ENCODE measurements at places on chromosomes 1 and 21.

GRCh38 chr1:234724516-234725176 is 114.7 kb upstream of the IRF2BP2 start:
- DNase-seq, result no peak

GRCh38 chr1:26585471-26585870 is 55.9 kb downstream of the RPS6KA1 start:
- DNase-seq, result no peak

GRCh38 chr1:87362063-87362833 is 33.6 kb downstream of the LMO4 start:
- DNase-seq, result no peak

GRCh38 chr1:226708342-226708780 is 30.7 kb downstream of the ITPKB start:
- DNase-seq, result no peak

DNA sequence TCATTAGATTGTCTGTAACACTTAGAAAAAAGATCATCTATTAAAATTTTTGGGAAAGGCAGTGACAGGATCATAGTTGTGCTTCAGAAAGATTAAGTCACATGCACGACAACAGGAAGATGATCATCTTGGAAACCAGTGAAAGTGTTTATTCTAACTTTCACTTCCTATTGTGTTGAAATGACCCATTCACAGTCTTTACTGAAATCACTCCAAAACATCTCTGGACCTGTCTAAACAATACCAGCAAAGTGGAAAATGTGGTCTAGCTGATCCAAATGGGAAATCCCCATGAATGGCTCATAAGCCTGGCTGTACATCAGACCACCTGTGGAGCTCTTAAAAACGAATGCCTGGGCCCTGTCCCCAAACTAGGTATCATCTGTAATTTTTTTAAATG is 111.1 kb upstream of the ETV3 start:
- no peak for DNase-seq

DNA sequence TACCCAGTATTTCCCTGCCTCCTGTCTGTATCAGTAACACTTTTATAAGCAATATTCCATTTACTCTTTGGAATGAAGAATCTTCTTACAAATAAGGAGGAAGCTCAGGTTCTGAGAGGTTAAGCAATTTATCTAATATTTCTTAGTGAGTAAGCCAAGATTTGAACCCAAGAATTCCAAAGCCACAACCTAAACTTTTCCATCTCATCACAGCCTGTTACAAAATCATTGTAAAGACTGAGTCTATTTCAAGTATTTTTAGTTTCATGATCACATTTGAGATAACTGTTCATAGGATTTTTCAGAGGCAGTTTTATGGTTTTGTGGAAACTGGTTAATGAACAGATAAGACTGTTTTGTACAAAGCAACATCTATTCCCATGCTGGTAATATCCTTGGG is 29.8 kb upstream of the HHAT start:
- DNase-seq, result no peak

- DNase-seq, result no peak
Measured at GRCh38 chr1:68338081-68338480, 105.8 kb upstream of the WLS start.

DNA sequence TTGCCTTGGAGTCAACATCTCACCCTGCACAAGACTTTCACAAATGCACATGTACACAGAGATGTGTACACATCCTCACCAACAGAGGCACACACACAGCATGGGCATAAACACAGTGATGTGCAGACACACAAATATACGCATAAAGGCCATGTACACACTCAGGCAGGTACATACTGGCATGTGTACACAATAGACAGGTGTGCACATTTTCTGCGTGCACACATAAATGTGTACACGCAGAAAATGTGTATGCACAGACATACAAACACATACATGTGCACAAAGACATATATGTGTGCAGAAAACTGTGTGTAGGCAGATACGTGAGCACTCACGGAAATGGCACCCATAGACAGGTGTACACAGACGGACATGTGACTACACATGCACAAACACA is 85.3 kb upstream of the ZBTB40 start:
- DNase-seq, result no peak

DNA sequence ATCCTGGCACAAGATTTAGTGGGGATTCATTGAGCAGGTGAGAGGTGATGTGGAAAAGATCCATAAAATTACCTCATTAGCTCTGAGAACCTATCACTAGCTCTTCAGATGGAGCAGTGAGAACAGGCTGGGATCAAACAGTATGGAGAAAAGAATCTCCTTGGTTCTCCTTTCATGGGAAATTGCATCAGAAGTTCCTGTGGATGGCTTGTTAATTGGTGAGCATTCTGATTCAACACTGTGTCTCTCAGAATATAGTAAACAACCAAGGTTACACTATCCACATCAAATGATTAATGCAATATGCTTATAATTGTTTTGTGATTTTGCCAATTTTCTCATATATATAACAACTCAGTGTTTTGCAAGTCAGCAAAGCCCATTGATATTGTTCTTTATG is 8.3 kb upstream of the CD55 start:
- DNase-seq, result no peak

DNA sequence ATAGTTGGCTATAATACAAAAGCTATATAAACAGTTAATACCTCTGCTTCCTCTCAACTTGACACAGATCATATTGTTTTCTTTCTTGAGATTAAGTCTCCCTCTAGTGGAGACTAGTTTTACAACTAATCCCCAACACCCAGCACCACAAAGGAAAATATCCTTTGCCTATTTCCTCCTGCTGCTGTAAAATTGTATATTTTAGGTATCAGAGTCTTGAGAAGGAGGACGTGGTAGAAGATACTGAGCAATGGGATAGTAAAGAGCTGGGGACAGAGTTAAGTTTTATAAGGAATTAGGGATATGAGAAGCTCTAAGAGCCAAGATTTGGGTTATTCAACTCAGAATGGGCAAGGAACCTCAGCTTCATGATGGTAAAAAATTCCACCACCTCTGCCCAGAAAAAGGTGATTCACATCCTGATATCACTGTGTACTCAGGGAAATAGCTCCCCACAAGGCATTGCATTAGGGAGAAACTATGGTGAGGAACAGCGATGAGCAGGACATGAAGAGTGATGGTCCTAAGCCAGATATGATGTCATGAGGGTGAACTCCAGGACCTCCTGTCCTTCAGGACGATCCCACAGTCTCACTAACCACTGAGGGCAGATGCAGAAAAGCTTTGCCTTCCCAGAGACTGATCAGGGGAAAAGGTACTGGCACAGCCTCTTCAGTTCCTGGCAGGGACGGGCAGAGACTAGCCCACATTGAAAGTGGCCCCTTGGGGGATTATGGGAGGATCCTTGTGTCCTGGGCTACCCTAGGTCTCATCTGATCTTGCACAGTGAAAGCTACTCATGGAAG is 14.7 kb upstream of the CFAP126 start:
- DNase-seq, result no peak

DNA sequence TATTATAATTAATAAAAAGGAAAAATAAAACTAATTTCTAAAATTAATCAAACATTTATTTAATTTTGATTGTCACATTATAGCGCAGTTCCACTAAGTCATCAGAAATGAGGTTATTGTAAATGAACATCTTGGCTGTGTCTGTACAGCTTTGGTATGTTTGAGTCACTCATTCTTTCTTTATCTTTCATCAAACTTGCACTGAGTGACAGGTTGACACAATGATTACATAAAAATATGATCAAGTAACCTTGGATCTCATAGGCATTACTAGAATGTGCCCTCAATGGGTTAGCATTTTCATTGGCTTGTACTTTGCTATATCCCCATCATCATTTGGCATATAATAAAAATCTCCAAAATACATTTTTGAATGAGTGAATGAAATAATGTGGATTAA is 1353.2 kb upstream of the ADGRL2 start:
- no peak for DNase-seq

- DNase-seq, result no peak
Measured at GRCh38 chr1:214452152-214452784, 99.1 kb downstream of the PTPN14 start.

- DNase-seq, result no peak
Measured at GRCh38 chr1:81689531-81689941, 111.2 kb upstream of the ADGRL2 start.

DNA sequence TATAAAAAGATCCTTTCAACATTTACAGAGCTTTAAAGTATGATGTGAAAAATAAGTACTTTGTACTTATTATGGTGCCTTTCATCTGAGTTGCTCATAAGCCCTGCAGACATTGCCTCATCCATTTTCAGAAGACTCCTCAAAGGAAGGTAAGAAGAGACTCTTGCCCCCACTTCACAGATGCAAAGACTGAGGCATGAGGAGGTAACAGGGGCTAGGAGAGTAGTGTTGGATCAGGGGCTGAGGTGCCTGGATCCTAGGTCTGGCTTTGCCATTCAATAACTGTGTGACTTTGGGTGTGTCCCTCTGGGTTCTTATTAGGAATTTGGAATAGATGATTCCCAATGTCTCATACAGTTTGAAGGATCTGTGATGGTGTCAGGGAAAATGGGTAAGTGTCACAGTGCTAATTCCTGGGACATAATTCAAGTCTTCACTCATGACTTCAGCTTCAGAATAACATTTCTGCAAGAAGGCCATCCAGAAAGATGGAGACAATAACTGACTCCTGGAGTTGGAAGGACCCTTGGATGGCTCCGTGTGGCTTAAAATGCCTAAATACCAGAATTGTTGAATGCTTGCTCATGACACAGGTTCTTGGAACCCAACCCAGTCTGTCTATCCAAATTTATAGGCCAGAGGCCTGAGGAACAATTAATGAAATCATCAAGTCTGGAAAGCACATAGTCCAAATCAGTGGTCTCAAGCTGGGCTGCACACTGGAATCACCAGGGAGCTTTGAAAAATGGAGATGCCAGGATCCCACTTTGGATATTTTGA is 93.1 kb upstream of the RUNX1 start:
- no peak for DNase-seq

GRCh38 chr1:156894711-156895454 is 1.4 kb downstream of the PEAR1 start:
- DNase-seq, result no peak

DNA sequence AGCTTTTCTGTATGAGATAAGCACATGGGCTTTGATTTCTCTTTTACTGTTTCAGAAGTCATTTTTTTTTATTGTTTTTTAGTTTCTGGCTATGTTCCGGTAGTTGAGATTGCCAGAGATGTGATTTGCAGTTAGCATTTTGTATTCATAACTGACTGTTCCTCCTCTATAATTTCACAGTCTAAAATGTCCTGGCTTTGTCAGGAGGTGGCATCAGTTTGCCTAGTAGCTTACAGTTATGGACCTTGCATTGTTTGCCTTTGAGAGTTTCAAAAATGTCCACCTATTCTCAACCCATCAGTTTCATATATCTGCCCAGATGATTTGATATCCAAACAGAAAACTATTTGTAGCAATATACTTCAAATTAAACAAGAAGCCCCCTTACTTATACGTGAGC is 39.5 kb upstream of the ST6GALNAC3 start:
- DNase-seq, result no peak

DNA sequence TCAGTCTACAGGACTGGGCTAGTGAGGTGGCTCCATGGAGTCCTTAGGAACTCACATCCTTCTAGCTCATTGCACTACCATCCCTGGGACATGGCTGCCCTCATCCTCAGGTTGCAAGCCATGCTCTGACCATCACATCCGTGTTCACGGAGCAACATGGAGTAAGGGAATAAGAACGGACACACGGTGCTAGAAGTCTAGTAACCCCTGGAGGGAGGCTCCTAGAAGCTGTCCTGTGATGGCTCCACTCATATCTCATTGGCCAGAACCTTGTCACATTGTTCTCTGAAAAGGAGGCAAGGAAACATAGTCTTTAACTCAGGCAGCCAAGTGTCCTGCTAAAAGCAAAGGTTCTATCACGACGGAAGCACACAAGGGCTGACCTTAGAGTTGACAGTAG is 3.9 kb downstream of the MRAP start:
- DNase-seq, result no peak

DNA sequence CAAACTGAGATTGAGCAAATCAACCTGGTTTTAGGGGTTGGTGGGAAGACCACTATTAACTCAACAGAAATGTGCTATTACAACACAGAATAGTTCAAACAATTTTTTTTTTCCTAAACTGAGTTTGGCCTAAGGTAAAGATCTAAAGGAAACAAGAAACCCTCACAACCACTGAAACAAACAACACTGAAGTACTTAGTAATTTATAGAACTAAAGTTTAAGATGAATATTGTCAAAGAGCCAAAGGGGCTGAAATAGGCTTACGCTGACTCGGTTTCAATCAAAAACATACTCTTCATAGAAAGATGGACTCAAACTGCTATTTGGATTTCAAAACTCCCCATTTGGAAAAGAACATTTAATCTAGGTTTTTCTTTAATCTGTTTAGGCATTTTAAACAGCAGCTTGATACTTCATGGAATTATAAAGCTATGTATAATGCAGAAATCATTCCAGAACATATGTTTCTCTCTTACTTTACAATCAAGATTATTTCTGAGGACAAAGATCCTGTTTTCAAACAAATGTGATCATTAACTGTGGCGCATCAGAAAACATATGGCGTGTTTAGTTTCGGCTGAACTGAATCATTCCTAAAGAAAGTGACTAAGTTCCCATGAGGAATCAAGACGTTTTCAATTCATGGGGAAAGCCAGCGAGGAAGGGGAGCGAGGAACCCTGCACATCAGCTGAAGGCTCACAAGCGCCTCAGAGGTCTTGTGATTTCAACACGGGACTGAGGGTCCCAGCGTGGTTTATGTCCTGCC is 62.7 kb downstream of the SYT6 start:
- DNase-seq, result no peak

DNA sequence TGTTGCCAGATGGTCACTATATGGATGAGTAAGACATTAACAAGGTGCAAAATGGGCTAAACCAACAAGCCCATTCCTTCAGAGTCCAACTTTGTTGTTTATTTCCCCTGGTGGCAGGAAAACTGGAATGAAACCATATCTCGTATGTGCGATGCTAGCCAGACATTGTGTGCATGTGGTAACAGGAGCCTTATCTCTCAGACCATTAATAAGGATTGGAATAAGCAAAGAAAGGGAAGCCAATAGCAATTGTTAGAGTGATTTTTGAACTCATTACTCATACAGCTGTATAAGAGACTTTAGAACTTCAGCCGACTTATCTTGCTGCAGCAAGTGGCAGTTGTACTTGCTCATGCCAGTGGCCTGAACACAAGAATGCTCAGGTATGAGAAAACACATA is 30.0 kb upstream of the HMCN1 start:
- no peak for DNase-seq

Measured in T-helper 22 cell (primary cell).